ENCODE measurements at places on chromosomes 3 and 15.

DNA sequence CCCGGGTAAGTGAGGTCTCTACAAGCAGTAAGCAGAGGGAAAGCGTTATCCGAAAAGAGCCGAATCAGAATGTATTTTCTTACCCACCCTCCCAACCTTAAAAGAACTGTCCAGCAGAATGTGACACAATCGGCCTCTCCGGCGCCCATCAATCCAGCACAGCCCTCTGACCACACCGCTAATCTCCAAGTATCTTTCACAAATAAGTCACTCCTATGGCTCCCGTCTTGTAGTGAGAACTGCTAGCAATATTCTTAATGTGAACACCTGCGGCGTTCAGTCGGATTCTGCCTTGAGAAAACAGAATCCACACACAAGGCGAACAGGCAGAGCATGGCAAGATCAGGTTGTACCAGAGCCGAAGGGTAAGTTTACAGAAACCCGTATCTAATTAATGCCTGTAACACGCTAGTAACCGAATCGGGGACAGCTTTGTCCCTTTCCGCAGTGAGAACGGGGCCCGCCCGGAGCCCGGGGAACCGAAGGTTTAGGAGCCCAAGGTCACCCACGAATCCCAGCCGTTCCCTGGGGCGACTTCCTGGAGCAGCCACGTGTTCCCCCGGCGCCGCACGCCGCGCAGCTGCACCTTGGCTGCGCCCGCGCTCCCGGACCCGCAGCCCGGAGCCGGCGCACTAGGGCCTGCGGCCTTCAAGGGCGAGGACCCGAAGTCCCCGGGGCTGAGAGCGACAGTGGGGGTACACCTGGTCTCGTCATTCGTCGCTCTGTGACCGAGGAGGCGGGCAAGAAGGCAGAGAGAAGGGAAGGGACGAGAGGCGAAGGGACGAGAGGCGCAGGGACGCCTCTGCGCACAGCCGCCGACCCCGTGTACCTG, 672 bp downstream of the TFRC start:
- DNase-seq: peak; percentile 59

- DNase-seq: no peak
Observed at GRCh38 chr3:72488738-72489035, 359.6 kb downstream of the SHQ1 start.

DNA sequence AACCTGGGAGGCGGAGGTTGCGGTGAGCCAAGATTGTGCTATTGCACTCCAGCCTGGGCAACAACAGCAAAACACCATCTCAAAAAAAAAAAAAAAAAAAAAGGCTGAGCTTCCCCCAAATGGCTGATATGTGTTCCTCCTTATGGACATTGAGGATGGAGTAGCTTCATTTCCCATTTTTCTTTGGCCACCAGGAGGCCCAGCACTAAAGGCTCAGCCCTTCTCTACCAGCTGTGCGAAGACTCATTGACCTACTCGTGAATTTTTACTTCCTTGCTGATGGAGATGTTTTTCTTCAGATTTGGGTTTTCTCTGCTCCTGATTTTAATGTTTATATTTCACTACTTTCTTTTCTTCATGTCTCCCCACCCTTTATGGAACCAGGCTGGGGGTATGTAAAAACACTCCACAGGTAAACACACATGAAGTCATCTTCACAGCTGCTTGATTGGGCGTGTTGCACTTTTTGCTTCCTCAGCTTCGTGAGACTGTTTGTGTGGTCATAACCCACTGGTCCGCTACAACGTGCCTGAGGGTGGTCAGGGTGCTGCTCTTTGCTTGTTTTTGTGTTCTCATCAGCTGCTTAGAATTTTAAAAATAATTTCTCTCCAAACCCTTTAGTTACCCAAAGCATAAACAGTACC, 13.5 kb downstream of the SEMA4B start:
- DNase-seq: no peak

- no peak for DNase-seq
Observed at GRCh38 chr3:158109295-158109803, 540 bp upstream of the RSRC1 start.

GRCh38 chr3:5430701-5431100, 243.2 kb downstream of the EDEM1 start:
- no peak for DNase-seq

DNA sequence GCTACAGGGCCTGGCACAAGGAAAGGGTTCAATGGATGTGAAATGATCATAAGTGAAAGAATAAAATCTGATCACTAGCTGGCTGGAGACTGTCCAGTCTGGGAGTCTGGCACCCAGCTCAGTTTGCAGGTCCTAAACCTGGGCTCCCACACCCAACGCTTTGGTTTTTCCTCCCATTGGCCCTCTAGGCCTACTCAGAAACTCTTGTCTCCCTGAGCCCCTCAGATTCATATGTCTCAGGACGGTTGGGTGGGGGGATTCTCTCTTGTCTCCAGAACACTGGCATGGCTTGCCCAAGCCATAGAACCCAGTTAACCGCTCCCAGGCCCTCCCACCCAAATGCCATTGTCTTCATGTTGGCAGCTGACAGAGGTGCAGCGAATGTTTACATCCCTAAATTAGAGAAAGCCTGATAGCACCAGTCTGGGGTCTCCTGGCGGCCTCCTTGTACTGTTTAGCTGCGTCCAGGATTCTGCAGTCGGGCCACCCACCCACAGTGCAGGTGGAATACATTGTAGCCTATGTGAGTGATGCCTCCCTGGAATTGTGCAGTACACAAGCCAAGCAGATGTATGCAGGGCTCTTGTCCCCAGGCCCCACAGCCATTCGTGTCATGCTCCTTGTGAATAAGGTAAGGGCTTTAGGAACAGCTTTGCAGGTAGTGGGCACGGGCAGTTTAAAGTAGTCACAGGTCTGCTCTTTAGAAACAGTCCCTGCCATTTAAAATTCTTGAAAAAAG, 266.3 kb downstream of the XXYLT1 start:
- no peak for DNase-seq

- DNase-seq: no peak
Observed at GRCh38 chr3:196193736-196194541, 17.3 kb downstream of the ZDHHC19 start.

- no peak for DNase-seq
Observed at GRCh38 chr15:61376516-61376915, 147.4 kb upstream of the RORA start.

GRCh38 chr3:18507333-18507732, 82.2 kb upstream of the SATB1 start:
- no peak for DNase-seq

DNA sequence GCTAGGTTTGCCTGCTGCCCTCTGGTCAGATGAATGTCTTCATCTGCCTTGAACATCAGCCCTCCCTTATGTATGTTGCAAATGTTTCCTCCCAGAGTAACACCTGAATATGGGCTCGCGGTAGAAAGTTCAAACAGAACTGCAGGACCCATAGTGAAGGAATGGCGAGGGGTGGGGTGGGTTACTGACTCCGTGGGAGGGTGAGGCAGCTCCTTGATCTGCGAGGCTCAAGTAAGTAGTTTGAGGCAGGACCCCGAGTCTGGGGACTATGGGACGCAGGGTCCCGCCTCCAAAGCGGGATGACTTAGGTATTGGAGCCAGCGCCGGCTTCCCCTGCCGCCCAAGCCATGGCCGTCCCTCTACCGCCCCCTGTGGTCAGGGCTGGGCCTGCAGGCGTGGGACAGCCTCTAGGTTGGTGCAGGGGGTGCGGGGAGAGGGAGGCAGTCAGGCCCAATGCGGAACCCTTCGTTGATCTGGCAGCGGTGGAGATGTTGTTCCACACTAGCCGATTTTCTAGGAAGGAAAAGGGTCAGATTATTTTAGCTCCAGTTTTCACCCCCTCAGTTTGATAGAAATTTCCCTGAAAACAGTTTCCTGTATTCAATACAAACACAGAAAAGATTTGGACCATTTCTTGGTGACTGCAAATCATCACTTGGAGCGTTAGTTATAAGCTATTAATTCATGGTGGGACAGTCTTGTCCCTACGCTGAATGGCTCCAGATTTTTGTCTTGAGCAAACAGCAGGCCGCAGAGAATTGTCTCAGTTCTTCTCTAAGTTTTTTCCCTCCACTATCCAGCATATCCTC, 72.3 kb downstream of the CORO2B start:
- DNase-seq: peak; percentile 22

GRCh38 chr15:88015228-88015860, 241.2 kb downstream of the NTRK3 start:
- DNase-seq: no peak

DNA sequence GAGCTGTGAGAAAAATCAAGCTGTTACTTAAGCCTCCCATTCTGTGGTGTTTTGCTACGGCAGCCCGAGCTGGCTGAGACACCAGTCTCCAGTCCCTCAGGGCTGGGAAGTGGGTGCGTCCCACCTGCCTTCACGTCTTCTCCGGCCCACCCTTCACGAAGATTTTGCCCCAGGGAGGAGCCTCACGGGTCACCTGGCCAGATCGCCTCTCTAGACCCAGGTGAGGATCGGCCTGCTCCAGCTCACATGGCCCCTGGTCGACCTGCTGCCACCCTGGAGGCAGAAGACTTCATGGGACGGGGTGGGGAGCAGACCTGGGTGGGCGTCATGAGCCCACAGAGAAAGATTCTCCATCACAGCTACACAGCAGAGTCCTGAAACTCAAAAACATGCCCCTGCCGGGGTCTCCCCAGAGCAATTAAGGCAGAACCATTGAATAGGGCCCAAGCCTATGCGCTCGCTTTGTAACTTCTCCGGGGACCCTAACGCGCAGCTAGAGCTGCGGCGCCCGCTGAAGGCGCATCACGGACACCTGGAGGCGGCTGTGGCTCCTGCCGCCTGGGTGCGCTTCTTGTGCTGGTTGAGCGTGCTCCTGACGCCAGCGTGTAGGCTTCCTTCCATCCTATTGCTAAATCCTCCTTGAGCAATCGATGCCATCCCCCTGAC, 92.6 kb upstream of the ALDH1A3 start:
- no peak for DNase-seq

DNA sequence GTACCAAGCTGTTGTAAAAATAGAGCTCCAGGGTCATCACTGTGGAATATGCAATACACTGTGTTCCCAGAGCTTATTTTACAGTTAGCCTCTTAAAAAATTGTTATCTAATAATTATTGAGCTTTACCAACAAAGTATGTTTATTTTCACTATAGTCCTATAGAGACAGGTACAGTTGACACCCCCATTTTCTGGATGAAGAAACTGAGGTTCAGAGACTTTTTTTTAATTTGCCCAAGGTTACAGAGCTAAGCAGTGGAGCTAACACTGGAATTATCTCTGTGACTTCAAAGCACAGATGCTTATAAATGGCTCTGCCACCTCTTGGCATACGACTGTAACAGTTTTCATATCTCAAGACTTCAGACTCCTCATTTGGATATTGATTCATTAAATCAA, 126.4 kb downstream of the FEZF2 start:
- no peak for DNase-seq

DNA sequence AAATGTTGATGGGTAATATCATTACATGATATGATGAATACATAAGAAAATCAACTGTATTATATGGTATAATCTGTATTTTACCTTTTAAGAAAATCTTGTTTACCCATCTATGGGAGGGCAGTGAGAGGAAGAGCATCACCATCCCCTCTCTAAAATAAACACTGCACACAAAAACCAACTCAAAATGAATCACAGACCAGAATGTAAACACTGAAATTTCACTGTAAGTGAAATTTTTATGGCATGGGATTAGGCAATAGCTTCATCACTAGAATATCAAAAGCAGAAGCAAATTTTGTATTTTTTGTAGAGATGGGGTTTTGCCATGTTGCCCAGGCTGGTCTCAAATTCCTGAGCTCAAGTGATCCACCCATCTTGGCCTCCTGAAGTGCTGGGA, 26.2 kb downstream of the IFT80 start:
- no peak for DNase-seq

DNA sequence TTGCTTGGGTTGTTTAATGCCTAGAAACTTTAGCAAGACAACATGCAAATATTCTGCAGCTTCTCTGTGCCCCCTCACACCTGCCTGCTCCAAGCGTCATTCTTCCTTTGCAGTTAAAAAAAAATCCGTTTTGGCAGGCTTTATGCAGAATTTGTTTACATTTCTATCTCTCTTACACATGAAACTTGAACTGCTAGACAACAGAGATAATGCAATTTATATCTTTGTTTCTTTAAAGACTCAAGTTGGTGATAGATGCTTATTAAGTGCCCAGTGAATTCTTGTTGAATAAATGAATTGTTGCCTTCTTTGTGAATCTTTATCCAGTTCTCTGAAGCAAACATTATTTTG, 53.2 kb downstream of the CHST2 start:
- no peak for DNase-seq

- no peak for DNase-seq
Observed at GRCh38 chr15:42069025-42069424, 25.3 kb downstream of the PLA2G4D start.

DNA sequence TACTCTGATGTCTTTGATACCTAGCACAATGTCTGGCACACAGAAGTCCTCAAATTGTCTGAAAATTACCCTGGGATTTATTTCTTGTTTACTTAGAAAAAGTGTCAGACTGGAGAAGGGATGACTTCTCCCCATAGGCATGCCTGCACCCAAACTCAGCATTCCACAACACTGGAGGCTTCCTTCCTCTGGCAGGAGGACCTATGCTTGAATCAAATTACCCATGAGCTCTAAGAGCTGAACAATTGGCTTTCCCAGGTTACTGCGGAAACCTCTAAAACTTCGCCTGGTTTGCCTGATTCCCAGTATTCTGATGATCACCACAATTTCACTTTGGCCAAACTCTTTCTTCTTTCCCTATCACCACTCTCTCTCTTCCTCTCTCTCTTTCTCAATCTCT, 217.4 kb downstream of the DIPK2A start:
- no peak for DNase-seq

DNA sequence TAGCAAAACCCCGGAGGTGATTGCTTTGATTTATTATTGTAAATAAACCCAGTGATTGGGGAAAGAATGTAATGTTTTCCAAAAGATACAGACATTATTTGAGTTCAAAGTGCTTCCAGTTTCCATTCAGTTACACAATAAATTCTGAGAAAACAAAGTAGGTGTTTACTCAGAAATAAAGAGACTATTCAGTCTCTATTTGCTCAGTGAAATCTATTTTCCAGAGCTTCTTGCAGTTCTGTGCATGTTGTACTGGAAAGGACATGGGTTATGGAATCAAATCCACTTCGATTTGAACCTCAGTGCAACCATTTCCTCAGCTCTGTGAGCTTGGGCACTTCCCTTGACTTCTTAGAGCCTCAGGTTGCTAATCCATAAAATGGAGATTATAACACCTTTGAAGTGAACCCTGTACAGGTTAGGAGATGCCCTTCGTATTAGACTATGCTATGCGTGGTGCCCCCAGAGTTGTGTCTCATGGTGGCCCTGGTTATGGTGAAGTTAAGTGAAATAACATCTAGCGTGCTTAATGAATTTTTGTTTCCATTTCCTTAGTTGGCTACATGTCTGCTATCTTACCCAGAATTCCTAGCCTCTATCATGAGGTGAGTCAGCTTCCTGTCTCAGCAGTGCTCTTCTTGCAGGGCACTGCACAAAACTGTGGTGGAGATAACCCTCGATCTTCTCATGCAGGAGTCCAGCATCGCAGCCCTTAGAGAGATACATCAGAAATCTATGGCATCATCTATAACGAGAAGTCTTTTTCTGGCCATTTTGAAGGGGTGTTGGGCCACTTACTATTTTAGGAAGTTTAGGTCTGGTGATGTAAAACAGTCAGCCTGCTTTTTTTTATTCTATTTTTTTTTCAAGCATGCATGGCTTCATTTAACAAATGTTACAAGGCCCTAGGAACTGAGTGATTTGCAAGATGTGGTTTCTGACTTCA, 97.7 kb downstream of the RPL39L start:
- DNase-seq: peak; percentile 61

GRCh38 chr3:179953993-179954870, 82.5 kb downstream of the PEX5L start:
- no peak for DNase-seq
